Heart right ventricle (tissue), 16 donors: ENCODE measurements at places on chromosomes 11 and 22. TPM values are rescaled to one million over a fixed set of nuclear protein-coding genes. Genes with fewer than 3 reads are reported as not detected.

The POU2AF2 gene
- not detected for total RNA-seq

The OR51E2 gene
- total RNA-seq, result not detected

The NUP98 gene
- 65.5 TPM for total RNA-seq

The ANGPTL5 gene
- 0.44 TPM for total RNA-seq

The SMIM35 gene
- not detected for total RNA-seq
